ENCODE measurements at places on chromosomes 4 and X.

- DNase-seq = peak; percentile 2
Measured at GRCh38 chr4:125639182-125639621, 324.4 kb downstream of the FAT4 start.

- DNase-seq = no peak
Measured at GRCh38 chr4:36206012-36206411, 38.3 kb downstream of the ARAP2 start.

- no peak for DNase-seq
Measured at GRCh38 chrX:48002319-48002718, 1.5 kb downstream of the ZNF182 start.

DNA sequence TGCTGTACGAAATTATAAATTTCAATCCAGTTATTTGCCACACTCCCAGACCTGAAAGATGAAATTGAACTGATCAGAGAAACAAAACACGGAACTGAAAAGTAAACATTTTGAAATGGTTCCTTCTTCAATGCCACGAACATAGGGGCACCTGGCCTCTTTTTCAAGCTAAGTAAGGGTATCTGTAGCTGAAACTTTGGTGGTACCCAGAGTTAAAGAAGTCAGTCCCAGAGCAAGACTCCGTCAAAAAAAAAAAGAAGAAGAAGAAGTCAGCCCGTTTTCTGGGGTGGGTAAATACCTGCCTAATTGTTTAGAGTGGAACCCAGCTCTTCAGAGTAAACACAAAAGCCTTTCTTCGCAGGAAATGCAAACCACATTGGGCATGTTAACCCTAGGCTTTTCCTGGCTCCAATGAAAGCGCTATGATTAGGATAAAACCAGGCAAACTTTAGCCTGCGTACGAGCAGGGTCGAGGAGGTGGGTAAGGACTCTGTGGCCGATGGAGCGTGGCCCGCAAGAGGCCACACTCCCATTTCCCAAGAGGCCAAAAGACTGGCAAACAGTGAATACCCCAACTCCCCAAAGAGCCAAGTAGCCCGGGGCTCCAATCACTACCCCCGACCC is 1.3 kb downstream of the ANTXR2 start:
- DNase-seq = peak; percentile 1

DNA sequence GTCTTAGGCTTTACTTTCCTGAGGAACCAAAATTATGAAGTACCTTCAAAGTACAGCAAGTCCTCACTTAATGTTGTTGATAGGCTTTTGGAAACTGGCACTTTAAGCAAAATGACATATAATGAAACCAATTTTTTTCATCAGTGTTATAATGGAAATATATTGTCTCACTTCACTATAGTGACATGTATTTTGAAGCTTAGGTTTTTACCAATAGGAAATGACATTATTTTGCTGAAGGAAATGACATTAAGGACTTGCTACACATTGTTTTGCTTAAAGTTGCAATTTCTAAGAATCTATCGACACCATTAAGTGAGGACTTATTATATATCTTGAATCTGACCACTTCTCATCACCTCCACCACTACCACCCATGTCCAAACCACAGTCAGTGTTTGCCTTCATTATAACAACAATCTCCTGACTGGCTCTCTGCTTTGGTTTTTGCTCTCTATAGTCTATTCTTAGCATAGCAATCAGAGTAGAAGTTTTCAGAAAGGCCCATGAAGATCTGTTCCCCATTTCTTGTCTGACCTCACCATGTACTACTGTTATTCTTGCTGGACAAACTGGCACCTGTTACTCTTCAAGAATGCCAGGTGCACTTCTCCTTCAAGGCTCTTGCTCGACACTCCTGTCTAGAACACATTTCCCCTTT is 311.2 kb downstream of the BMPR1B start:
- no peak for DNase-seq

DNA sequence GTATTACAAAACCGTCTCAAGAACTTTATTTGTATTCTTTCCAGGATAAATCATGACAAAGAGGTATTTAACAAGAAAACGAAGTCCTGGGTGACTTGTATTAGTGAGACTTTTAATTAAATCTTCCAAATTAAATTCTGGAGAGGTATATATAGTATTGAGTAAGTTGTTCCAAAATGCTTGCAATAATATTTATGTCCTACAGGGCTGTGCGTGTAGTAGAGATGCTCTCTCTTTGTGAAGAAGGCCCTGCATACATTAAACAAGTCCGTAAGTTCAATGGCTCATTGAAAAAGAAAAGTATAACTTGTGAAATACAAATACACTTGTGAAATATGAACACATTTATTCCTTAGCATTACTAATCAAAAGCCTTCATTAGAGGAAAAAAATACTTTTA is 211.4 kb downstream of the ARHGAP24 start:
- no peak for DNase-seq

DNA sequence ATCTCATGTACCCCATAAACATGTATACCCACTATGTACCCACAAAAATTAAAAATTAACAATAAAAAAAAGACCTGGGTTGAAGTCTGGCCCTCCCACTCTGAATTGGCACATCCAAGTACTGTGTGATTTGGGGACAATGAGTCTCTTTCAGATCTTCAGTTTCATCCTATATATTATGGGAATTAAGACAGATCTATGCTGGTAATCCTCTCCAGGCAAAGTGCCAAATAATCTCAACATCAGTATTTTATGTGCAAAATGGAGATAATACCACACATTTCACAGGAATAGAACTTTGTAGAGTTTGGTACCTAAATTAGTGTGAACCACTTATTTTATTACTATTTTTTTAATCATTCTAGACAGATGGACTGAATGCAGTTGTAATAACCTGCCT is 11.0 kb upstream of the SCD5 start:
- no peak for DNase-seq

GRCh38 chr4:67632492-67632891 is 68.5 kb downstream of the UBA6 start:
- DNase-seq = no peak

DNA sequence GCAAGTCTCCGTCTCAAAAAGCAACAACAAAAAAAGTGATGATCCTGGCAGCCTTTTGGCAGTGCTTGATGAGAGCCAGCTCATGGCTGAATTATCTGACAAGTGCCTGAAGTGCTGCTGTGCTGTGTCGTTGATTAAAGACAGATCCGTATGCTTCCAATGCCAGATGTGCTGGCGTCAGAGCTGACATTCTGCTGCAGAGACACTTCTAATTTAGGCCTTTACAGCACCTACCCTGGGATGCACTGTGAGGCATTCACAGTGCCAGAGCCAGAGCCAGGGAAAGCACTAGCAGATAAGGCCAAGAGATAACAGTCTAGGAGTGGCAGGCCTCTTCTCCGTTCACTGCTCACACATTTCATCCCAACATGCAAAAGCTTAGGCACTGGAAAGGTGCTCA is 995.5 kb downstream of the RAB28 start:
- DNase-seq = no peak

- DNase-seq = peak; percentile 84
Measured at GRCh38 chr4:187020676-187021075, 297.0 kb upstream of the FAT1 start.

DNA sequence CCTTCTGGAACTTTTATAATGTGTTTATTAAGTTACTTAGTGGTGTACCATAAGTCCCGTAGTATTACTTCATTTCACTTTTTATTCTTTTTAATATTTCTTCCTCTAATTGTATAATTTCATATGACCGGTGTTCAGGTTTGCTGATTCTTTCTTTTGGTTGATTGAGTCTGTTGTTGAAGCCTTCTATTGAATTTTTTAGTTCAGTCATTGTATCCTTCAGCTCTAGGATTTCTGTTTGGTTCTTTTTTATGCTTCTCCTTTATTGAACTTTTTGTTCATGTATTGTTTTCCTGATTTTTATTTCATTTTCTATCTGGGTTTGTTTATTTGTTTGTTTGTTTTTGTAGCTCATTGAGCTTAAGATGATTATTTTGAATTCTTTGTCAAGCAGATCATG is 8.8 kb downstream of the CEP44 start:
- DNase-seq = peak; percentile 30

GRCh38 chr4:8188085-8188484 is 11.0 kb upstream of the SH3TC1 start:
- DNase-seq = no peak

GRCh38 chrX:45783002-45783401 is 582.3 kb upstream of the DIPK2B start:
- no peak for DNase-seq

- DNase-seq = peak; percentile 37
Measured at GRCh38 chrX:38732866-38733265, 68.4 kb upstream of the MID1IP1 start.

DNA sequence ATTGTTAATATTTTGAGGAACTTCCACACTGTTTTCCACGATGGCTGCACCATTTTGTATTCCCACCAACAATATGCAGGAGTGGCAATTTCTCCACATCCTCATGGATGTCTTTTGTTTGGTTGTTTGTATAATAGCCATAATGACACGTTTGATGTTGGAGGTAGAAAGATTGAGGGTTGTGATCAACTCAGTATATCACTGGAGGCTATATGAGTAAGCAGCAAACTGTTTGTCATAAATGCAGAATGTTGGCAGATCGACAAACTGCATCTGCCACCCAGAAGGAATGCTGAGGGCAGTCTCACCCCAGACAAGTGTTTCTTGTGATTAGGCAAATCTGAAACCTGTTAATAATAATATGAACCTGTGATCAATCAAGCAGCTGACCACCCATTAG is 243.9 kb upstream of the WDFY3 start:
- peak; percentile 11 for DNase-seq

DNA sequence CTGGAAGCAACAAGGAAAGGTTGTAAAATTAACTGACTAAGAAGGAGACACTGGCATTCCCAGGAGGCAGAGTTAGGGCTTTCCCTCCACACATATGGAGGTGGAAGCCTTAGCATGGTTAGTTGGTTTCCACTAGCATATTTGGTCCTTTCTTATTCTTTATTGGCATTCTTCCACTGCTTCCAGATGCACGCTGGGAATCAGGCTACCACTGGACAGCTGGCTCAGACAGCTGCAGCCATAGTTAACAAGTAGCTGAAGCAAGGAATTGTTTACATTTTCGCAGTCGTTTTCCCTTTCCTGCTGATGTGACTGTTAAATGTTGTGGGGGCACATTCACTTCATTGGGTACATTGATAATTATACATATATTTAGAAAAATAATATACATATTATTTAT is 169.2 kb downstream of the GRIA2 start:
- no peak for DNase-seq

DNA sequence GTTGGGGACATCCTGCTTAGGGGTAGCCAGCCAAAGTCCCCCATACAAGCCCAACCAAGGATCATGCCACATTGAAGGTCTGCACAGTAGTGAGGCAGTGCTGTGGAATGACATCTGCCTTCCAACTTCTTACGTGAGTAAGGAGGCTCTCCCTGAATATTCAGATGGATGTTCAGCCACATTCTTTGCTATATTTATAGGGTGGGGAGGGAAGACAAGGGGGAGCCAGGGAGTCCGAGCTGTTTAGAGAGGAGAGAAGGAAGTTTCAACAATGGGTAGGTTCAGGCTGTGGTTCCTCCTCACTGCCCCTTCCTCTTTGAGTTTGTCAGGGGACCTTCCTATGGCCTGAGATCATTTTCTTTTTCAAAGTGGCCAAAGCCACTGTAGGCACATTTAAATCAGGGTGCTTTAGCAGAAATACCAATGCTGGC is 29.8 kb downstream of the MSN start:
- no peak for DNase-seq

GRCh38 chrX:14029425-14030173 is at the start of gene GEMIN8:
GEMIN8 (minus strand) TSS chrX:14029892; CDS start chrX:14021478, 8,414 bp downstream.
- peak; percentile 95 for DNase-seq

DNA sequence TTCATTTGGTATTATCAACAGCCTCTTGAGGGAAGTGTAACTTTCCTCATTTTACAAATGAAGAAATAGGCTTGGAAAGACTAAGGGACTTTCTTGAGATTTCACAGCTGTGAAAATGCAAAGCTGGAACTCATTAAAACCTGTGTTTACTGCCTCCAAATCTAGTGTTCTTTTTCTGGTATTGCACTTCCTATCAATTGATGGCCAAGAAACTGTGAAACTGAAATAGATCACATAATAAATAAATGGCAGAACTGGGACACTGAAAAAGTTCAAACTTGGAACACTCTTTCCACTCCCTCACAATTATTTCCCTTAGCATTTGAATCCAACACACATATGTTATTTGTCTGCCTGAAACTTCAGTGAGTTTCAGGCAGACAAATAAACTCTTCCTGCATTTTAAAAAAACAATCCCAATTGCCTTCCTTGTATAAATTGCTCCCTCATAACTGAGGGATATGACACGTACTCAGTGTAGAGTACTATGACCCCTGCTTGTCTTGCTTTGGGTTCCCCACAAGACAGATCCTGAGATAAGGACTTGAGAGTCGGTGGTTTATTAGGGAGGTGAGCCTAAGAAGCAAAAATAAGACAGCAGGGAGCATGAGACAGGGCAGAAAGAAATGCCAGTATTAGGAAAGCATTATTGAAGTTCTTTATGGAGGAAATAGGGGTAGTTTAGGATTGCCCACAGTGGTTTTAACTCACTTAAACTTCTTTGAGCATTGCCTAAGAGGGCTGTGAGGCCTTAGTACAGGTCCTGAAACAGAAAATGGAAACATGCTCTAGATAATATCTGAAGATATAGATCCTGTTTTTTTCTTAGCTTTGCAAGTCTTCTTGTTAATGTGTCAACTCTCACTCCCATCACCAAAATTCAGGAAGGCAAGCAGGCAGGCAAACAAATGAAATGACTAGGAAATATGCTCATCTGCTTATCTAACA is 33.9 kb downstream of the RTL3 start:
- DNase-seq = no peak

- DNase-seq = no peak
Measured at GRCh38 chr4:52750213-52750612, 1.0 kb downstream of the ERVMER34-1 start.

GRCh38 chrX:151359931-151360871 is 36.8 kb upstream of the VMA21 start:
- no peak for DNase-seq

GRCh38 chrX:66002824-66003680 is 36.8 kb downstream of the VSIG4 start:
- no peak for DNase-seq

- DNase-seq = no peak
Measured at GRCh38 chr4:170736710-170737109, 647.0 kb upstream of the AADAT start.

- DNase-seq = no peak
Measured at GRCh38 chr4:3677748-3678070, 88.5 kb upstream of the ADRA2C start.

DNA sequence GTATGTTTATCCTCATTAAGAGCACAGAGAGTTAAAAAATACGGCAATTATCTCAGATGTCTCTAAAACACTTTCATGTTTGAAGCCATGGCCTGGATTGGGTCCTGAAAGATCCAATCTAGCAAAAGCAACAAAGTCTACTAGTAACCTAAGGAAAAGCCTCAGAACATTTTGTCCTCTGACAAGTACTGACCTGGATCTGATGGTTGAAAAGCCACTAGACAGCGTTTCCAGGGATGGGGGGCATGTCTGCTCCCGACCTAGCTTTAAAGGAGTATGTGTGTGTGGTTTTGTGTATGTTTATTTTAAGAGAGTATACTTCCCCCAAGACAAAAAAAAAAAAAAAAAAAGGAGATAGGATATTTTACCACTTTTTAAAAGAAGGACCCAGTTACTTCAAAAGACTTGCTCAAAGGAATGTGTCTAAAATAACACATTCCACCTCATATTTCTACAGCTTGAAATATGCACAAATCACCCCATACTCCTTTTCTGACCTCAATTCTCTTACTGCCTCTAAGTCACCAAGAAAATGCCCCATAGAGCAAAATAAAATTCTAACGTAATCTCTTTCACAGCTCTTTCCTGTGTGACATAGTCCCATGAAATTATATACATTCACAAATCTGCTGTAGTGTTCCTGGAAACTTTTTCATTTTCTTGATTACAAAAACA is 189.0 kb upstream of the TTC29 start:
- DNase-seq = no peak
